ENCODE measurements at places on chromosomes 11 and 22.

GRCh38 chr11:5345831-5346230 is 2.5 kb upstream of the OR51B5 start:
- DNase-seq = no peak

GRCh38 chr11:69613594-69613993 is 27.4 kb upstream of the CCND1 start:
- no peak for DNase-seq

GRCh38 chr11:19646921-19647320 is 65.7 kb upstream of the NAV2 start:
- no peak for DNase-seq

DNA sequence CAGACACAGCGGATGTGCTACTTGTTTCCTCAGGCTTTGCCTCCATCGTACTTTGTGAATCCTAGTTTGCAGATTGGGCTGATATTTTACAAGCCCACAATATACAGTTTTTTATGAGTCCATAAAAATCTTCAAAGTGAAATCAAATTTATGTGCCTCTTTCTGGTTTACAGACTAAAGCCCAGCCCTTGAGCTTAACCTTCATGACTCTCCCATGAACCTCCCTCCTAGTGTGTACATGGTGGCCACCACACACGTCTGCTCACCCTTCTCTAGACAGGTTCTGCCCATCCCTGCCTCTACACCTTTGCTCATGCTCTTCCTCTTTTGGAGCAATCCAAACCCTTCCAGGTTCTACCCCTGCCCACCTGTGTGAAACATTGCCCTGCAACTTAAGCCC is 129.4 kb downstream of the TENM4 start:
- DNase-seq = no peak

GRCh38 chr11:45748801-45749200 is 56.1 kb upstream of the SLC35C1 start:
- DNase-seq = no peak

GRCh38 chr11:57279116-57279515 is 42.1 kb upstream of the APLNR start:
- DNase-seq = no peak

DNA sequence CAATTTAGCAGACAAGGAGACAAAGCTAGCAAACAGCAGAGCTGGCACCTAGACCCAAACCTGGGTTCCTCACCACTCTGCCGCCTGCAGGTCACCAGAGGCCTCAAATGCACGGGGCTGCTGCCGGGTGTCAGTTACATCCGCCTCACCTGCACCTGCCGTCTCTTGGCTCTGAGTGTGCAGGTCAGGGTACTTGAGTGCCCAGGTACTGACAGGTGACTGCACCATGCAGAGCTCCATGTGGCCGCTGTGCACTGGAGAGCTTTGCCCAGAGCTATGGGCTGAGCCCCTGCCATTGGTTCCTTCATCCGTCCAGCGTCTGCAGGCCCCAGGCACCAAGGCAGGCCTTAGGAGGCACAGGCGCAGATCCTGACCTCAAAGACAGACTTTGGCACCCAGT is 35.0 kb downstream of the PDGFB start:
- no peak for DNase-seq

GRCh38 chr11:18594999-18595749 is 4.4 kb upstream of the MISFA start:
- no peak for DNase-seq

DNA sequence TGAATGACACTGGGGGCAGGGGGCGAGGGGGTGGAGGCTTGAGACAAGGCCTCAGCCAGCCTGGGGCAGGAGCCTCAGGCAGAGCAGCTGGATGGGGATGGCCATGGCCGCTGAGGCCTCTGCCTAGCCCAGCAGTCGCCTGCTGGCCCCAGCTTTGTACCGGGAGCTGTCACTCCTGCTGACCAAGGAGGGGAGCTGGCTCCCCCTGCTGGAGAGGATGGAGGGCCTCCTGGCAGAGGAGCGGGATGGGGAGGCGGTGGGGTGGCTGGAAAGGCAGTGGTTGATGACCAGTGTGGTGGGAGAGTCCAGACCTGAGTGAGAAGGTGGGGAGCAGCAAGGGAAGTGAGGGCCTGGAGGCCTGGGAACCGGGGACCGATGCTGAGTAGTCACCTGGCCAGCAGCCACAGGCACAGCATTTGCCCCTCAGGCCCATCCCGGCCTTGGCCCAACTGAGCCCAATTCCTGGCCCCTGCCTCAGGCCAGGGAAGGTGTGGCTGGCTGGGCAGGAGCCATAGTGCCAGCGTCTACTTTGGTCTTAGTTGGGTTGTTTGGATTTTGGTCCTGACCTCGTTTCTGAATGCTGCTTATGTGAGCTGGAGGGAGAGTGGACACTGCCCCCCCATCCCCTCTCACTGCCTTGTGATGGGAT is 6.0 kb upstream of the SUSD2 start:
- peak; percentile 60 for DNase-seq

GRCh38 chr11:44775985-44776446 is 49.3 kb downstream of the TSPAN18 start:
- DNase-seq = no peak

DNA sequence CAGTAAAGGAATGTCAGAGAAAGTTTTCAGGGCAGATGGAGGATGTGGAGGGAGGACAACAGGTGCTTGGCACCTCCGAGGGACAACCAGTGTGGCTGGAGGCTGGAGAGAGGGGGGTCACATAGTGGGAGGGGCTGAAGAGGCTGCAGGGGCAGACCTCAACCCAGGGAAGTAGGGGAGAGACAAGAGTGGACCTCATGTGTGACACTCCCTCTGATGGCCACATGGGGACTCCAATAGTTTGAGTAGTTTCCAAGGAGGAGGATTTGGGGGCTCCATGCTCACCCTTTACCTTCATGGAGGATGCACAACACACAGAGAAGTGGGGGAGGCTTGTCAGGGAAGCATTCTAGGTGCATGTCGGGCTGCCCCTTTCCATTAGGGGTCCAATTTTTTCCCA is 35.1 kb upstream of the ASPHD2 start:
- no peak for DNase-seq

GRCh38 chr22:25212337-25212736 is 7.1 kb upstream of the CRYBB2 start:
- DNase-seq = no peak

DNA sequence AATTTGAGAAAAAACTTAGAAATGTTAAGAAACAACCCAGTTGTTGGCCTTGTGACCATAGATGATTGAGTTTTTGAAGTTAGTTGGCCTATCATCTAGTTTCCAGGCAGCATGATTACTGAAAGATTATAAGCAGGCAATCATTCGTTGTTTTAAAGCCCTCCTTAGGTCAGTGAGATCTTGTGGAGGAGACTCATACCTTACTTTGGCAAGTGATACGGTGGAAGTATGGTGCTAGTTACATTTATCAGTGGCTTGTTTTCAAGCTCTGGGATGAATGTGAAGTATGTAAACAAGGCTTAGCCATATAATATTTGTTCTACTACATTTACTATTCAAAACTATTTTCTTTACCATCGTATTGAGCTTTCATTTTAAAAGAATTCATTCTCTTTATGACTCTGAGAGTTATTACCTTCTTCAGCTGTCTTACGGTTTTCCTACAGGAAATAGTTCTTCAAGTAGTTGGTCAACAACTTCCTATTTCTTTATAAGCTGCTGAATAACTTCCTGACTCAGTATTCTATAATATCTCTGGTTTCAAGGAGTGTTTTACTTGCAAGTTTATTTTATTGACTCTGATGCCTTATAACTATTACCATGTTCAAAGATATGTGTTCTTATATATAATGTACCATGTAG is 7.3 kb downstream of the YAP1 start:
- no peak for DNase-seq

All from activated CD4-positive, alpha-beta T cell treated with anti-CD3 and anti-CD28 coated beads, Interleukin-2, amount 50 U/mL, for 16 hours (primary cell).